ENCODE measurements at places on chromosomes 16 and 17.

GRCh38 chr16:78996790-78997189 is 603.7 kb downstream of the MAF start:
- DNase-seq, result no peak

GRCh38 chr17:76685846-76686245 is 24.9 kb downstream of the MXRA7 start:
- no peak for DNase-seq

GRCh38 chr17:58577696-58578095 is 63.3 kb upstream of the MTMR4 start:
- peak; percentile 74 for DNase-seq

- DNase-seq, result no peak
These were observed 35.5 kb downstream of the TNRC6A start for GRCh38 chr16:24764916-24765315.

- DNase-seq, result no peak
These were observed 32.2 kb downstream of the RNF157 start for GRCh38 chr17:76208120-76208519.

GRCh38 chr16:86398622-86399021 is 111.7 kb upstream of the FOXF1 start:
- DNase-seq, result no peak

DNA sequence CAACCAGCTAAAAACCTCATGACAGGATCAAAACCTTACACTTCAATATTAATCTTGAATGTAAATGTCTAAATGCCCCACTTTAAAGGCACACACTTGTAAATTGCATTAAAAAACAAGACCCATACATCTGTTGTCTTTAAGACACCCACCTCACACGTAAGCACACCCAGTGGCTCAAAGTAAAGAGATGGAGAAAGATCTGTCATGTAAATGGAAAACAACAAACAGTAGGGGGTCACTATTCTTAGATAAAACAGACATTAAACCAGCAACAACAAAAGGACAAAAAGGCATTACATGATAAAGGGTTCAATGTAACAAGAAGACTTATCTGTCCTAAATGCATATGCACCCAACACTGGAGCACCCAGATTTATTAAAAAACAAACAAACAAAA is 35.6 kb downstream of the SDR42E1 start:
- DNase-seq, result no peak

GRCh38 chr16:30439720-30440348 is 5.8 kb downstream of the SEPHS2 start:
- peak; percentile 58 for DNase-seq

- DNase-seq, result peak; percentile 36
These were observed 648.5 kb upstream of the RBFOX1 start for GRCh38 chr16:6684076-6684673.

DNA sequence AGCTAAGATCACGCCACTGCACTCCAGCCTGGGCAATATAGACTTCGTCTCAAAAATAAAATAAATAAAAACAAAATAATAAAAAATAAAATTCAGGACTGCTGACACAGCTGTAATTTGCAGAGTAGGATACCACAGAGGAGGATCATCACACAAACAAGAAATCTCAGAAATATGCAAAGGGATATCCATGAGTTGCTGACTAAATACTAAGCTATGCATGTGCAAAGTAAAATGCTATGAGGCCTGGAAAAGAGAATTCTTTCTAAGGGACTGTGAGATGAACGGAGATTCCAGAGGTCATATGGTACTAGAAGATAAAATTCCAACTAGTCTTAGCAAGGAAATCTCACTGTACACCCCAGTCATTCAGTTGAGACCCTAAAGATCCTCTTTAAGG is 74.8 kb downstream of the SLC39A11 start:
- no peak for DNase-seq

- no peak for DNase-seq
These were observed 297.9 kb upstream of the PSMD7 start for GRCh38 chr16:73998707-73999106.

- DNase-seq, result no peak
These were observed 1000.4 kb downstream of the CDH11 start for GRCh38 chr16:64121473-64121872.

GRCh38 chr17:49589577-49589927 is 13.9 kb downstream of the NXPH3 start:
- no peak for DNase-seq

GRCh38 chr17:83125515-83126274 is 46.3 kb downstream of the METRNL start:
- DNase-seq, result peak; percentile 77

DNA sequence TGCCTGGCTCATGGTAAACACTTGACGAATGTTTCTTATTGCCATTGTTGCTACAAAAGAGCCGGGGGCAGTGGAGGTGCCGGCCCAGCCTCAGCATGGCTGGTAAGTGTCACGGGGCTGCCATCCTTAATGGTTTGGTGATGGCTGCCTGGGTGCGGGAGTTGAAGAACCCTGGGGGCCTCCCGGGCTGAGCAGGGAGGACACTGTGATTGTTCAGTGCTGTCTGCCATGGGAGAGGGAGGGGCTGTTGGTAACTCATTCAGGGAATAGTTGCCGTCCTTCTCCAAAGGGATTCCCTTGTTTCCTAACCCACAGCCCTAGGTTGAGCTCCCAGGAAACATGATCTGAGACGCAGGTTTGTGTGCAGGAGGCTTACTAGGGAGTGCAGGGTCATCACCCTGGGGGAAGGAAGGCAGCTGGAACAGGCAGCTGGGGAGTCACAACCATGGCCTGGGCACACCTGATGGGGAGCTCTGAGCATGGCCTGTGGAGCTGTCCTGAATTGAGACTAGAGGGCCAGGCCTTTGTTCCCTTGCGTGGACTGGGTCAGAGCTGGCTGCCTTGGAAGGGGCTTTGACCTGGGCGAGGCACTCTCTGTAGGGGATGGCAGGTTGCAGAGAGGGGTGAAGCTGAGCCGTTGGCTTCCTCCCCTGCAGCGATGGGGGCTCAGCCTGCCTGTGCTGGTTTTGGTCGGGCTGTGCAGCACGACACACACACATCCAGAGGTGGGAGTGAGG is 85.7 kb downstream of the PLCG2 start:
- DNase-seq, result no peak

- no peak for DNase-seq
These were observed 112.9 kb downstream of the GP2 start for GRCh38 chr16:20214401-20214800.

- no peak for DNase-seq
These were observed 16.4 kb downstream of the CLEC10A start for GRCh38 chr17:7063518-7064094.

DNA sequence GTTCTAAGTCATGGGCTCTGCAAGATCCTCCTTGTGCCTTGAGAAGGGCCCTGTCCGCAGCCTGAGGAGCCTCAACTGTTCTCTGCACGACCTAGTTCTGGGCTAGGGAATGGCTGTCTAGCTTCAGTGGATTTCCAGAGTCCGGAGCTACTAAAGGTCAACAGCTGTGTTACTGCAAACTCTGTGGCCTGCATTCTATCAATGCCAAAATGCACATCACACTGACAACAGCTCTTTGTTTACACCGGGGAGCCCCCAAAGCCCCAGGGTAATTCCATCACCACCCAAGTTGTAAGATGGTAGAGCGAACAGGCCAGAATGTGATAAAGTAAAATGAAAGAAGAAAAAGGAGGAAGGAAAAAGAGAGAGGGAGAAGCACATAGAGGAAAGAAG is 610.2 kb downstream of the MAF start:
- DNase-seq, result no peak

GRCh38 chr16:65010125-65010524 is 111.7 kb downstream of the CDH11 start:
- no peak for DNase-seq

DNA sequence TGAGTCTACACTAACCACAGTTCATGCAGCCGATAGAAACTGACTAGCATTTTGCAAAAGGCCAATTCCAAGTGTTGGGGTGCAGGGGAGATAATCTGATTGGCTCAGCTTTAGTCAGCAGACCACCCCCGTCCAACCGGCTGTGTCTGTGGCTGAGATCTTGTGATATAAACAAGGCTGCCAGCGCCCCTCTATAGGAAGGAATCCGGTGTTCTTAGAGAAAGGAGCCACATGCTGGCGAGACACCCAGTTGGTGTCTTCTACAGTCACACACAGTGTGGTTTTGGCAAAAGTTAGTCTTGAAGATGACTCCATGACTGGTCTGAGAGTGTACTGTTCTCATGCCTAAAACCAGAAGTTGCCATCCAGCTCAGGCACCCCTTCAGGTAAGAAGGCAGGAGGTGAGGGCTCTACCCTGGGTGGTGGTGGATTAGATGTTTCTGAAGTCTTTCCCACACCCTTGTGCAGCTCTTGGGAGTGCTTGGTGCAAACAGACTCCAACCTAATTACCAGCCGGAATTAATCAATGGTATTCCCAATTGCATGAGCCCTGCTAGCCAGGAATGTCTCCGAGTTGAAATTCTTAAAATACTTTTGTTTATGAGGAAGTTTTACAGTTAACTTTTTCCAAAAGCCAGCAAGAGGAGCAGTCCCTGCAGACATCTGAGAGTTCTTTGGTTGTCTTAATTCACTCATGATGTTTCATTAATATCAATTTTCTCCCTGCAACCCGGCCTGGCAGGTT is 172.3 kb upstream of the IRX6 start:
- DNase-seq, result no peak

GRCh38 chr17:73118951-73119391 is 26.5 kb upstream of the SLC39A11 start:
- DNase-seq, result no peak

DNA sequence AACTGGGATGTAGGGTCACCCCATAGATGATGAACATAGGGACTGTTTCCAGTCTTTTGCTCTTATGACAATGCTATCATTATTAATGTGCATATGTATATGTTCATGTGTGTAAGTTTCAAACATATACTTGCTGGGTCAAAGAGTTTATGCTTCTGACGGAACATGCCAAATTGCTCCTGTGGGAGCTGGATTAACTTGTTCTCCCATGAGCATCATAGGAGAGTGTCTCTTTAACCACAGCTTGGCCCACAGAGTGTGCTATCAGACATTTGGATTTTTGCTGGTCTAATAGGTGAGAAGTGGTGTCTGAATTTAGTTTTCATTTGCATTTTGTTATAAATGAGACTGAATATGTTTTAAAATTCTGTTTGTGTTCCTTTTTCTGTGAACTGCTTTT is 22.3 kb upstream of the ADORA2B start:
- no peak for DNase-seq

DNA sequence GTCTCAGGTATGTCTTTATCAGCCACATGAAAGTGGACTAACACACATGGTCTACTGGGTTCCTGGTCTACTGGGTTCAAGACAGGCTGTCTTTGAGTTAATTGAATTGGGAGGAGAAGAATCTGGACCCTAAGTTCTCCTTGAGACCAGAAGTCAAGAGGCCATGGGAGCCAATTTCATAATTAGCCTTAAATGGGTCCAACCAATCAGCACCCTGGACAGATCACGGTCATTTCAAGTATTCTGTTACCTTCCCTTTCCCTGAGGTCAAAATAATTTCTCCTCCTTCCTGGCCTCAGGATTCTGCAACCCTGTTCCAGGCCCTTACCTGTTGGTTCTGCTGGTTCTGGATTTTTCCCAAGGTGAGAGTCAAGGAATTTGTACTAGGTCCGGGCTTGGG is 23.8 kb downstream of the OSBPL7 start:
- peak; percentile 18 for DNase-seq

DNA sequence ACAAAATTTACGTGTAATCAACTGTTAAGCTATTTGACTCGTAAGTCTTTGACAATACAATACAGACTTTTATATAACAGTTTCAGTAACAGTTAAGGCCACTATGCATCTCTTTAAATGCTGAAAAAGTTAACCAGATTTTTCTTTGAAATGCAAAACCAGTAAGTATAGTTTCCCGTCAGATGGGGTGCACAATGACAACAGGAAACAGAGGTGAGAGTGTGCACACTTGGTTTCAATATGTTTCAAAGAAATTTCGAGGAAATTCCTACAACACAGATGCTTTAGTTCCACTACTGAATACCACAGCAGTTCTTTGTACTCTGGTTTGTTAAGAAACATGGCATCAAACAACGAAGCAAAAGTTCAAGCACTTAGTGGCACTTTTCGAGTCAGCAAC is 48.4 kb downstream of the RNF157 start:
- peak; percentile 12 for DNase-seq

DNA sequence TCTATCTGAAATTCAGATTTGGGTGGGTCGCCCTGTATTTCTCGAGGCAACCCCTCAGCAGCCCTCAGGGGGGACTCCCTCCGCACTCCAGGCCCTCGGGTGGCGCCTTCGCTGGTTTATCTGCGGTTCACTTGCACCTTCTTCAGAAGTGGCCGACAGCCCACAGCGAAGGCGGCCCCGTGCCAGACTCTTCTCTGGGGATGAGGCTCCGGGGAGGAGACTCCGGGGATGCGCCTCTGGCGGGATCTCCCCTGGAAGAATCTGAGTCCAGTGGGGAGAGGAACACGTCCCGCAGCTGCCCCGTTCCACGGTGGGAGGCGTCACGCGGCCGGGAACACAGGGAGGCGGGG is 63.9 kb upstream of the DNAJA2 start:
- peak; percentile 68 for DNase-seq

DNA sequence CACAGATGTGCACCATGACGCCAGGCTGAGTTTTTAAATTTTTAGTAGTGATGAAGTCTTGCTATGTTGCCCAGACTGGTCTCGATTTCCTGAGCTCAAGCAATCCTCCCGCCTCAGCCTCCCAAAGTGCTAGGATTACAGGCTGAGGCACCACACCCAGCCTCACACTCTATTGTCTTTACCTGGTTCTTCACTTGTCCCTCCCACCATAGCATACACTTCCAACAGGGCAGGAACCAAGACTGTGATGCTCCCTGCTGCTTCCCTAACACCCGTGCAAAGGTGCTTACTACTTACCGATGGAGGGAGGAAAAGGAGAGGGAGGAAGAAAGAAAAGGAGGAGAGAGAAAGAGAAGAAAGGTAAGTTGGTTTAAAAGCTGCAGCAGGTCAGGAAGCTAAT is 41.4 kb upstream of the MEIOC start:
- DNase-seq, result no peak

GRCh38 chr17:13646411-13646810 is 44.7 kb upstream of the HS3ST3A1 start:
- no peak for DNase-seq

DNA sequence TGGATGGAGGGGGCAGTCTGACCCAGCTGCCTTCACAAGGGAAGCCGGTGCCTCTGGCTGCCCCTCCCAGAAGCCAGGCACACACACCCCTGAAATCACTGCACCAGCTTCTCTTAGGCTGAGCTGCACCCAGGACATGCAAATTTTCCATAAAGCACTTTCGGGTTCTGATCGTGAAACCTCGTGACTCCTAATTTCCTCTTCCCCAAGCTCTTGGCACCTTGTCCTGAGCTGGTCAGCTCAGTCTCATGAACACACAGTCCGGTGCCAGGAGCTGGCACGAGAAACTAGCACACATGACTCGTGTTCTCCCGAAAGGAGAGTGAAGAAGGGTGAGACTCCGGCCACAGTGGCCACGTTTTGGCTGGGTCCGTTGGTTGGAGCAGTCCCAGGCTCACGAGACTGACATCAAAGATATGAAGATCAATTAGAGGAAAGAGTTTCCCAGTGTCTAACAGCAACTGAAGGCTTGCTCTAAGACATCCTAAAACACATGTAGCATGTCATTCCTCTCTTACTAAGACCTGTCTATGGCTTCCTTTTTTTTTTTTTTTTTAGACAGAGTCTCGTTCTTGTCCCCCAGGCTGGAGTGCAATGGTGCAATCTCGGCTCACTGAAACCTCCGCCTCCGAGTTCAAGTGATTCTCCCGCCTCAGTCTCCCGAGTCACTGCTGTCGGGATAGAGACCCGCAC is 9.2 kb upstream of the ABR start:
- no peak for DNase-seq
